ENCODE measurements at places on chromosomes 2 and 18. TPM values are rescaled to one million over a fixed set of nuclear protein-coding genes. Genes with fewer than 3 reads are reported as not detected.
A peak's percentile ranks its signal among the peaks of the same experiment; 100 is the strongest.

DNA sequence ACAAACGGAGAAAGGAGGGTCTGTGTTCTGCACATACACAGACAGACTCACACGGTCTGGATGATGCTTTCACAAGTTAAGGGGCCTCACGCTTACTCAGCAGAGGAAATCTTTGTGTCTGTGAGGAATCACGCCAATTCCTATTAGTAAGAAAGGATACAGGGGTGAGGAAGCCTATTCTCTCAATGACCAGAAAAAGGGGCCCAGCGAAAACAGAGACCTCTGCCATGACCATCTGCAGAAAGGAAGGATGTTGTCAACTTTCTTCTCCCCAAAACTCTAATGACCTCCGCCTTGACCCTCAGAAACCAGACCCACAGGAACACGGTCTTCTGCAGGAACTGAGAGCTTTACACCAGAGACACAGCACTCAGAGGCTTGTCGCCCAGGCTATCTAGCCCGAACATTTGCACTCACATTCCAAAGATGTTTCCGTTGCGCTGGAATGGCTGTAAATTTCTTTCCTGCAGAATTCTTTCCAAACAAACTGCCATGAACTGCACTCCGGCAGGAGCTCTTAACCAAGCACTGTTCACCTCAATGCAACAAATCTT is 186.3 kb downstream of the TCF4 start:
- H3K36me3 ChIP-seq, result no peaks in the 10 kb centered on the region
- H3K4me1 ChIP-seq, result peaks cover 45% of the 10 kb centered on the region
- H3K27ac ChIP-seq, result no peak overlapping the region
- peaks cover 1% of the 10 kb centered on the region for H3K27me3 ChIP-seq
- no peak for DNase-seq

DNA sequence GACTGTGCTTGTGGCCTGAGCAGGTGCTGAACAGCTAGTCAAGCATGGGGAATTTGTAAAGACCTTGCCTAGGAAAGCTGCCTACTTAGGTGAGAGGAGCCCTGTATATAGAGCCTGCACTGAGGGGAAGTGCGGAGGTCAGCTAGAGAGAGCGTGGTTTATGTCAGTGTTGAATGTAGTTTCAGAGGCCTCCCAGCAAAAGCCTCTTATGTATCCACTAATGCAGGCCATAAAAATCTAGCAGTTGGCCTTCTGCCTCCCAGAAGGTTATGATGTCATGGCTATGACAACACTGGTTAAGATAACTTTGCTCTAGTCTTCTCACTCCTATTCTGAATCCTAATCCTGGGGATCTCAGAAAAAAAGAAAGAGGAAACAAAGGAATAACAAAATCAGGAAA is 88.9 kb downstream of the ASXL3 start:
- H3K27me3 ChIP-seq, result no peaks in the 10 kb centered on the region
- H3K4me1 ChIP-seq, result peaks cover 27% of the 10 kb centered on the region
- no peak overlapping the region for H3K4me3 ChIP-seq
- DNase-seq, result no peak
- peak overlapping the region; percentile 67 for H3K27ac ChIP-seq

GRCh38 chr18:21084511-21085078 is 27.0 kb downstream of the ROCK1 start:
- H3K36me3 ChIP-seq, result no peaks in the 10 kb centered on the region
- no peak overlapping the region for H3K4me3 ChIP-seq
- DNase-seq, result no peak
- H3K27ac ChIP-seq, result no peak overlapping the region

- no peaks in the 10 kb centered on the region for H3K27me3 ChIP-seq
- H3K4me1 ChIP-seq, result no peaks in the 10 kb centered on the region
- no peaks in the 10 kb centered on the region for H3K36me3 ChIP-seq
- H3K27ac ChIP-seq, result no peak overlapping the region
- H3K4me3 ChIP-seq, result no peak overlapping the region
These were observed 231.6 kb upstream of the ETAA1 start for GRCh38 chr2:67165523-67165990.

MC4R gene
- not detected for total RNA-seq
